ENCODE measurements at places on chromosomes 13 and 19.

- peak; percentile 85 for DNase-seq
These were observed 435.6 kb downstream of the FOXO1 start for GRCh38 chr13:40230833-40231266.

DNA sequence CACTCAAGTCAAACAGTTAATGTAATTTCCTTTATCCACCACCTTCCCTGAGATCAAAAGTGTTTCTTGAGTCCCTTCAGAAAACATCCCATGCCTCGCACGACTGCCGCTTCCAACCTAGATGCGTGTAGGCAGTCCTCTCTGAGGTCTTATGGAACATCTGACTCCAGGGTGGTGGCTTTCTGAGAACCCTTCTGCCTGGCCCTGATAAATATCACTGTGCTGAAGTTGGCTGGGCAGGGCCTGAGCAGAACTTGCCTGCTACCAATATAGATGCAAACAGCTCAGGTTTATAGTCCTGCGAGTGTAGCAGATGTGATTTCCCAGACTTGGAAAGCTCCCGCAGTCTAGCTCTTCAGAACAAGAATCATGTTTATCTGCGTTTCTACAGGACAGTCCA, 61.1 kb upstream of the GPR12 start:
- no peak for DNase-seq

DNA sequence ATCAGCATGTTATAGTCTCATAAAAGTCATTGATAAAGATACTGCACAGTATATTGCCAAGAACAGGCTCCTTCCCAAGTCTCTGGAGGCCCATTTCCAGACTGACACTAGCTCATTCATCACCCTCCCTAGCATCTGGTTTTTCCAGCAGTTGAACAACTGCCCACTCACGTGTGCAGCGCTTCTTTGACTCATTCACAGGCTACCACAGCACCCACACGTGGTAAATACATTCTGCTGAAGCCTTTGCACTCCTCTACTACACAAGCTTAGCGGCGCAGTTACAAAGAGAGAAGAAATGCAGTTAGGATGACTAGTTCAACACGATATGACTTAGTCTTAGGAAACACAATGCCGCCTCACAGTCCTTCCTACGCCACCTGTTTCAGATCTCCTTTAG, 87.7 kb downstream of the DOCK9 start:
- DNase-seq: peak; percentile 82

GRCh38 chr13:44786756-44787155, 202.5 kb downstream of the NUFIP1 start:
- DNase-seq: peak; percentile 41

DNA sequence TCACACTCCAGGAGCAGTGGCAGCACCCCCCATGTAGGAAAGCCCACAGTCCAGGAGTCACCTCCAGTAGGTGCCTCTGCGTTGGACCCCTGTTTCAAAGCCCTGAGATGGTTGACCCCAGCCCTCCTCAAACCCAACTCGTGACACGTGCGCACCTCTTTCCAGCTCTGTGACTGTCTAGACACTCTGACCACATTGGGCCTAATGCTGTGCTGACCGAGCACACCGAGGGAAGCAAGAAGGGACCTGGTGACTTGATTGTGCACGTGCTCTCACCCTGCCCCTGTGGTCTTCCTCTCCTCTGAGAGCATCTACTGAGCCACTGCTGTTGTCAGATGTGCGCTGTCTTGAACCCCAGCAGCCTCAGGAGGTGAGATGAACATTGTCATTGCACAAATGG, 22.9 kb upstream of the SLC35E1 start:
- no peak for DNase-seq

DNA sequence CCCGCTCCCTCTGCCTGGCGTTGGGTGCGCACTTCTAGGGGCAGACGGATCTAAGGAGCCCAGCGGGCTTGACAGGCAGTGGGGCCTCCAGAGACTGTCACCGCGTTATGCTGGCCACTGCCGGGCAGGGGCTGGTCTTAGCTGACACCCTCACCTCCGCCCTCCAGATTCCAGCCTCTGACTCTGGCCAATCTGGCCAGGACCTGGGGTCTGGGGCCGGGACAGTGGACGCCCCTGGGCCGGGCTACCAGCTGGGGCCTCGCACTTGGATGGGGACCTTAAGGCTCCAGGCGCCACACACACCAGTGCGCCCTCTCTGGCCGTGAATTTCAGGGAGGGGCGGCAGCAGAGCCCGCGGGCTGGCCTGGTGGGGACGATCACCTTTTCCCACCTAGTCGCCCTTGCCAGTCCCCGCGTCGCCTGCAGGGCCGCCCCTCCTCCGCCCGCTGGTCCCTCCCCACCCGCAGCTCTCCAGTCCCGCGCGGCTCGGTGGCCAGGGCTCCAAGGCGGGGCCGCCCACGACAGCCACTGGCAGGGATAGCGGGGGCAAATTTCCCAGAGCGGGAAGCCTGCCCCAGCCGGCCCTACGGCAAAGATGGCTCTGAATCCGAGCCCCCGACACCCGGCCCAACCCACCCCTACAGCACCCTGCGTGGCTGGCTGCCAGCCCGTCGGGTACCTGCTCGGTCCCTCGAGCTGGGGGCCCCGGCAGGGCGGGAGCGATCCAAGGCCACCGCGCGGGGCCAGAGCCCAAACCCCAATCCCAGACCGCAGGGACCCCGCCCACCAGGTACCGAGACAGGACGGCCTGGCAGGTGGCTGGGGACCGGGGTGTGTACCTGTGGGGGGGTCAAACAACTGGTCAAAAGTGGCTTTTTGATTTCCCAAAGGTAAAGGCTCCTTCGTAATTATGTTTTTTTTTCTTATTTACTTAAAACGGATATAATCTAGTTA, 6.1 kb upstream of the ZNF98 start:
- no peak for DNase-seq
